ENCODE measurements at places on chromosomes 13 and 19.
A peak's percentile ranks its signal among the peaks of the same experiment; 100 is the strongest.

DNA sequence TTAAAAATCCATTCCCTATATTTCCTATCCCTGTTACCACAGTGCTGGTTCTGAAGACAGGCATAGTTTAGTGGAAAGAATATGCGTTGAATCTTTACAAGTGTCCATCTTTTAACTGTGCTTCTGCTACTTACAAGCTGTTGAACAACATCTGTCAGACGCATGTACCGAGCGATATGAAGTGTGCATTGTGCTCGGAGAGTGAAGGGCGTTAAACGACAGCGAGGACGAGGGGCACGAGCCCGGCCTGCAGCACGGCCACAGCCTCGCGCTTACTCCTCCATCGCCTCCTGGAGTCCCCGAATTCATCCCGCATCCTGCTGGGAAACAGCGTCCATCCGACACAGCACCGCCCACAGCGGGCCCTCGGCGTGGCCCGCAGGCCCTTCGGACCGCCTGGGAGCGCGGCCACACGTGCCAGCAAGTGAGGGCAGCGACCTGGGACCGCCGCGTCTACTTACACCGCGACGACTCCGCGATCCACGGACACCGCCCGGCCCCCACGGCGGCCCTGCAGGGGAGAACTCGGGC is 514 bp downstream of the PCID2 start:
- peak; percentile 4 for ATAC-seq
- peaks cover 7% of the 10 kb centered on the region for H3K36me3 ChIP-seq
- peak overlapping the region; percentile 85 for H3K27ac ChIP-seq
- H3K4me1 ChIP-seq, result peaks cover 60% of the 10 kb centered on the region
- H3K27me3 ChIP-seq, result no peaks in the 10 kb centered on the region

- H3K4me1 ChIP-seq, result no peaks in the 10 kb centered on the region
- no peak overlapping the region for H3K27ac ChIP-seq
- no peak overlapping the region for H3K4me3 ChIP-seq
These were observed 29.9 kb upstream of the F7 start for GRCh38 chr13:113075711-113076110.

GRCh38 chr13:96803456-96804100 is 190.7 kb downstream of the OXGR1 start:
- no peak overlapping the region for H3K4me3 ChIP-seq
- no peak overlapping the region for H3K27ac ChIP-seq
- H3K36me3 ChIP-seq, result no peaks in the 10 kb centered on the region
- no peaks in the 10 kb centered on the region for H3K27me3 ChIP-seq
- no peaks in the 10 kb centered on the region for H3K4me1 ChIP-seq

- no peak overlapping the region for H3K4me3 ChIP-seq
- H3K27me3 ChIP-seq, result no peaks in the 10 kb centered on the region
- no peaks in the 10 kb centered on the region for H3K36me3 ChIP-seq
- no peaks in the 10 kb centered on the region for H3K4me1 ChIP-seq
- ATAC-seq, result no peak
- no peak overlapping the region for H3K27ac ChIP-seq
These were observed 53.6 kb downstream of the FAM216B start for GRCh38 chr13:42834946-42835345.

DNA sequence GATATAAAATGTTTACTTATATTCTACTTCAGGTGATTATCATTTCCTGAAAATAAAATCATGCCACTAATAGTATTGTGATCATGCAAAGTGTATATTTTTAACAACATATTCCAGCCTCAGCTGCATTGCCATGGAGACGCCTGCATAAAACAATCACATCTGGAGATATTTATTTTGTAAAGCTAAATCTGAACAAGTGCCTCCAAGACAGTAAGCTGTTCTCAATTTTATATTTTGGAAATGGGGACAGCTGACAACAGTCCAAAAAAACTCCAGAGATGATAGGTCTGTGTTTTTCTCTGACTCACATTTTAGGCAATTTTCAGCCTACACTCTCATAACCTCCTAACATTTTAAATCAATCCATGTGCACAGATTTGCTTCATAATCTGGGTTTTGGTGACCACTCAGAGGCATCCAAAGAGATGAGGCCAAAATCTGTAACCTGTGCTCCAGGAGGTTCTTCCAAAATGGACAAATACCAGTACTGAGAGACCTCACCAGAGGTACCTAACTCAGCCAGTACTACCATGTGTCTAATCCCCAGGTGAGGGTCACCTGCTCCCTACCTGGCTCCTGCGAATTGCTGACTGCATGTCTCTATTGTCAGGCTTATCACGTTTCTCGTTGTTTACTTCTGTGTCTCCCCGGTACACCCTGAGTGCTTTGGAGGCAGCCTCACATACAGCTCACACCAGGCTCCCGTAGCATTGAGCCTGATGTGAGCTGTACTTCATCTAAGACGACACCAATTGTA is 62.7 kb downstream of the COL4A1 start:
- no peaks in the 10 kb centered on the region for H3K36me3 ChIP-seq
- ATAC-seq, result no peak
- H3K27me3 ChIP-seq, result no peaks in the 10 kb centered on the region
- H3K27ac ChIP-seq, result no peak overlapping the region
- H3K4me1 ChIP-seq, result no peaks in the 10 kb centered on the region
- no peak overlapping the region for H3K4me3 ChIP-seq

DNA sequence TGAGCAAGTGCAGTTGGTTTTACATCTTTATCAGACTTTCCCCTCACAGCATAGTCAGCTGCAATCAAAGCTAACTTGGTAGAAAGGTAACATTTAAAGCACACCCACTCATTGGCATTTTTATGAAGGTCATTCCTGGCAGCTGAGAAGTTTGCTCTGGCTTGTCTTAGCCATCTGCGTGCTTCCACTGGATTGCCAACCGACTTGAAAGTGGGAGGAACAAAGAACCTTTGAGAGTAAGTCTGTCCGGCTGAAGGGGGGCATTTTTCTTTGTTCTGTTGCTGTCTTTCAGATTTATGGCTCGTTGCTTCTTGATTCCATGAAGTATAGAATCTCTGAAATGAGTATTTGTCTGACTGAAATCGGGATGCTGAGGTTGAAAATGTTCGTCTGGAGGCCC is 103.1 kb downstream of the SACS start:
- peaks cover 22% of the 10 kb centered on the region for H3K36me3 ChIP-seq
- no peaks in the 10 kb centered on the region for H3K4me1 ChIP-seq
- ATAC-seq, result no peak
- no peak overlapping the region for H3K4me3 ChIP-seq
- H3K27ac ChIP-seq, result no peak overlapping the region
- no peaks in the 10 kb centered on the region for H3K27me3 ChIP-seq

DNA sequence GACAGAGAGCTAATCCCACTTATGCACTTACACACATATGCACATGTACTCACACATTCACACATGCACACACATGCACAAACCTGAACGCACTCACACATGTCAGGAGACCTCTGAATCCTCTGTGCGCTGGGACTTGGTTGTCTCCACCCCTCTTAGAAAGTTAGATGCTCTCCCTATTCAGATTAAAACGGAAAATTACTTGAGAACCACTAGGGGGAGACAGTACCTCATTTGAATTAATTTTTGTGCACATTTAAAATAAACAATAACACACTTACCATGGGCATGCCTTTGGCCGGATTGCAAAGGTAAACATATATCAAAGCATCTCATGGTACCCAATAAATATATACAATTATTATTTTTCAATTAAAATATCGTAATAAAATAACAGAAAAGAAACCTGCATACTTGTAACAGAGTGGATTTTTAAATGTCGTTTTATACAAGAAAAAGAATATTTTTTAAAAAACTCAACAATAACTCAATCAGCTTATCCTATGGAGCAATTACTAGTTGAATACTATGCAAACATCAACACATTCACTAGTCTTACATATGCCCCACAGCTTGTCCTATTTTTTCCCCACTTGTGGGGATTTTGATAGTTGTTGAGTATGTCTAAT is 9.5 kb upstream of the LILRB4 start:
- H3K36me3 ChIP-seq, result no peaks in the 10 kb centered on the region
- ATAC-seq, result no peak
- H3K27ac ChIP-seq, result no peak overlapping the region
- no peak overlapping the region for H3K4me3 ChIP-seq
- H3K4me1 ChIP-seq, result peaks cover 11% of the 10 kb centered on the region

GRCh38 chr19:20611866-20612265 is 46.3 kb upstream of the ZNF737 start:
- peaks cover 12% of the 10 kb centered on the region for H3K36me3 ChIP-seq
- ATAC-seq, result no peak
- no peak overlapping the region for H3K4me3 ChIP-seq

DNA sequence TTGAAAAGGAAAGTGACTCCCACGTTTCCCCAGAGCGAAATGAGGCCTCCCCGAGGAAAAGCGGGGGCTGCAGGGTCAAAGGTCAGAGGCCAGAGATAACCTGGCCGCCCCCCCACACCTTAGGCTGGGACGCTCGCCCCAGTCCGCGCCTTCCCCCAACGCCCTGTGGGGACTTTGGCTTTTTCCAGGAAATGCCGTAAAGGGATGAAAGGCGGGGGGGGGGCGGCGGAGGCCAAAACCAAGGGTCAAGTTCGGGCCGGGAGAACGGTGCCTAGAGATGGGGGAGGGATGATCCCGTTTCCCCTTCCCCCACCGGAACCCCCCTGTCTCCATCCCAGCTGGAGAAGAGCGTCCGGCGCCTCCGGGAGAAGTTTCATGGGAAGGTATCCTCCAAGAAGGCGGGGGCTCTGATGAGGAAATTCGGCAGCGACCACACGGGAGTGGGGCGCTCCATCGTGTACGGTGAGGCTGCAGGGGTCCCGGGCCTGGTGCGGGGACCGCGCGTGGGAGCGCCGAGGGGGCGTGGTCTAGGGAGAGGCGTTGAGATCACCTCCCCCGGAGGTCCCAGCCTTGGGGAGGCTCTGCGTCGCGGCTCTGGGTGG is 575 bp downstream of the SHFL start:
- peak overlapping the region; percentile 86 for H3K27ac ChIP-seq
- peak; percentile 31 for ATAC-seq
- peaks cover 28% of the 10 kb centered on the region for H3K4me1 ChIP-seq

GRCh38 chr19:21823224-21823623 is 12.8 kb downstream of the ZNF43 start:
- H3K4me3 ChIP-seq, result no peak overlapping the region
- H3K4me1 ChIP-seq, result no peaks in the 10 kb centered on the region
- H3K27ac ChIP-seq, result no peak overlapping the region
- ATAC-seq, result no peak

DNA sequence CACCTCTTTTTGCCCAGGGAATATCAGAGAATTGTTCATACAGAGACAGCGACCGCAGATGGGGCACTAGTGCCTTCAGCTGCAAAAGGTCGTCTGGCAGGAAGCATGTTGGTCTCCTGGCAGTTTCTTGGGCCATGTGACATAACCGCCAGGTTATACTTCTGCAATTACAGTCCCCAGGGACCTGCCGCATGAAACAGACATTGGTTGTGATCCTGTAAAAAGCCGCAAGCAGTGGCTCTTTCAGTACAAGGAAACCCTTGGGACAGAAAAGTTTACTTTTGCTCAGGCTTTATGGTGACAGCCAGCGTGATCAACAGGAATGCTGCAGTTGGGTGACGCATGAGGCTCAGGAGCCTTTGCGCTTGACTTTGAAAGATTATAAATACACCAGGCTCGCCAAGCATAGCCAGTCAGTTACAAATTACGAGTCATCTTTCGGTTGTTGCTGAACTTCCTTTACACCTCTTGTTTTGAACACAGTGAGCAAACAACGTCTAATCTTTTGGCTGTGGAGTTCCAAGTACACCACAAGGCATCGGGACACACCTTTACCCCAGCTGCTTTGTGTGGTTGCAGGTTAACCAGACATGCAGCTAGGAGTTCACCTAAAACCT is 50.5 kb upstream of the UBE2L5 start:
- no peaks in the 10 kb centered on the region for H3K27me3 ChIP-seq
- peak; percentile 91 for ATAC-seq
- H3K4me1 ChIP-seq, result peaks cover 77% of the 10 kb centered on the region
- peak overlapping the region; percentile 69 for H3K4me3 ChIP-seq

DNA sequence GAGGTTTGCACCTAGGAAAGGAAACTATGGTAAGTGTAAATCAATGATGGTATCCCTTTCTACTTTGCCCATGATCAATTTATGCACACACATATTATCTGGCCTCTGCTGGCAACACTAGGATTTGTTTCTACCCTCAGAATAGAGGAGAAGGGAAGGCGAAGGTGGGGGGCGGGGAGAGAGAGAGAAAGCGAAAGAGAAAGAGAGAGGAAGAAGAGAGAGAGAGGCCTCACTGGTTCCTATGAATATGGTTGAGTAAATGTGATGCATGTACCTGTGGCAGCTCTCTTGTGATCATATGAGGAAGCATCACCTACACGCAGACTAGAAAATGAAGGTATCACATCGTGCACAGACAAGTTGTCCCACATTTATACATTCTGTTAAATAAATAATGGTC is 882.0 kb upstream of the SLITRK6 start:
- H3K27me3 ChIP-seq, result no peaks in the 10 kb centered on the region
- no peaks in the 10 kb centered on the region for H3K36me3 ChIP-seq
- H3K4me1 ChIP-seq, result no peaks in the 10 kb centered on the region
- H3K27ac ChIP-seq, result no peak overlapping the region

- H3K27me3 ChIP-seq, result no peaks in the 10 kb centered on the region
- no peak overlapping the region for H3K27ac ChIP-seq
- no peak for ATAC-seq
- H3K4me3 ChIP-seq, result no peak overlapping the region
These were observed 378.3 kb downstream of the GPC5 start for GRCh38 chr13:91776611-91777193.

DNA sequence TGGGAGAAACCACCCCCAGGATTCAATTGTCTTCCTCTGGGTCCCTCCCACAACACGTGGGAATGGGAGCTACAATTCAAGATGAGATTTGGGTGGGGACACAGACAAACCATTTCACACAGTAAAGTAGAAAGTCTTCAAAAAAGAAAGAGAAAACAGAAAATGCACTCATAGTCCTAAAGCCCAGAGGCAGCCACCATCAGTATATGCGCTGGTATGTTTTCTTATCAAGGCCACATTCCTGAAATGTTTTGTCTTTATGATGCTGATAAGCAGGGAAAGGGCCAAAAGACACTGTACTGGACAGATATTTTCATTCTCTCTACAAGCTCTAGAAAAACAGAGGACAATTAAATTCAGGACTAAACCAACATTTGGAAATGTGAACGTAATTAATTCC is 375.8 kb upstream of the TSHZ3 start:
- no peaks in the 10 kb centered on the region for H3K36me3 ChIP-seq
- H3K4me3 ChIP-seq, result no peak overlapping the region
- no peaks in the 10 kb centered on the region for H3K4me1 ChIP-seq
- no peaks in the 10 kb centered on the region for H3K27me3 ChIP-seq

DNA sequence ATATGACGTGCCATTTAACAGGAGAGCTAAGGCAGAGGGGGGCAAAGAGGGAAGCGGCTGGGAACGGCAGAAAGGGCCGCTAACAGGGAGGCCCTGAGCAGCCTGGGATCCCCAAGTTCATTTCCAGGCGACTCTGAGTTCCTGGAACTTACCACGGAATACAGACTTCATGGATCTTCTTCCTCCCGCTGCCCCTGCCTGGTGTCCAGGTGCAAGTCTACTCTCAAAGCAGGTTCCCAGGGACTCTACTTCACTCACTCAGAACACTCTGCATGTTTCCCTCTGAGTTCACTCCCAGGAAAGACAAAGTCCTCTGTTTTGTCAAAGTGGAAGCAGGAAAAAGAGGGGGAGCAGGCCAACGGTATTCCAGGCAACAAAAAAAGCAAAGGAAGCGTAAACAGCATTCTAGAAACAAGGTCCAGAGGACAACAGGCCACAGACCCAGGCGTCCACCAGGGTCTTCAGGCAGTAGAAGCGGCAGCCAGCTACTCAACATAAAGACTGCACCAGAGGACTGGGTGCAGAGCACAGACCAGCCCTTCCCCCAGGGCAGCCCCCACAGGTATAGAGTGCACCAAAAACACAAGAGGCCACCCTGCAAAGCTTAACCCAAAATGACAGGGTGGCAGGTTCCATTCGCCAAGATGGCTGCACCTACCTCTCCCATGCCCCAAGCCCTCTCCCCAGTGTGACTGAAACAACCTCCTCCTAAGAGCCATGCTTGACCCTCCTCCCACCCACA is 3.0 kb downstream of the MIER2 start:
- H3K36me3 ChIP-seq, result peaks cover 31% of the 10 kb centered on the region
- no peak for ATAC-seq
- H3K27me3 ChIP-seq, result peaks cover 8% of the 10 kb centered on the region
- peaks cover 69% of the 10 kb centered on the region for H3K4me1 ChIP-seq
- no peak overlapping the region for H3K27ac ChIP-seq
- no peak overlapping the region for H3K4me3 ChIP-seq
